Pancreas (tissue), 10 donors: ENCODE measurements at places on chromosomes 1 and 21. TPM values are rescaled to one million over a fixed set of nuclear protein-coding genes. Genes with fewer than 3 reads are reported as not detected.

DNA sequence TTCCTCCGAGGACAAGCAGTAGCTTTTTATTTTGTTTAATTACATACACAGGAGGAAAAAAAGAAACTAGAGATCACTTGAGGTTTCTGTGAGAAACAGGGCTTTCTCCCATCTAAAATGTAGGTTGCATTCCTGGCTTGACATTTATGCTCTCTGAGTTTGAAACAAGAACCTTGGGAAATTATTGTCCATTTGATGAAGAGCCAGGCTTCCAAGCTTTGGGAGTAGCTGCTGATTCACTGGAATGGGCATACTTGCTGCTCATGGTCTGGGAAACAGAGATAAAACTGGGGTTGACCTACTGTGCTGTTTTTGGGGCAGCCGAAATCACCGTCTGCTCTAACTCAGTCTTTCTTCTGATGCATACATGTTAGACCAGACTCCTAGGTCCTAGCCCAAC, 165.4 kb downstream of the MIS18A start:
- no peak for DNase-seq

DNA sequence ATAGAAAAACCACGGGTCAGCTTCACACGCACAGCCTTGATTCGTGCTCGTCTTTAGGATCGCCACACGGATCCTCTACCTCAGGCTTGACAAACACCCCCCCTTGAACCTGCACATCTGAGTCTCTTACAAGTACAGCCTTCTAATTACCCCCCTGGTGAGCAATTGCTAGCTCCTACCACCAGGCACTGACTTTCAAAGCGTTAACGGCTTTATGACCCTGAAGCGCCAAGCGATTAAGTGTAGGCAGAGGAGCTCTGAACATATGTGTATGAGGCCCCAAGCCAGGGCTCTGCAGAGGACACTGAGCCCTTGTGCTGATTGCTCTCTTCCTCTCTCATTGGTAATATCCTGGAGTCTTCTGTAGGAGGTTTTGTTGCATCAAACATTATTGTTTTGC, 55.7 kb upstream of the EPHA8 start:
- DNase-seq = no peak

GRCh38 chr1:208683141-208683540, 439.0 kb upstream of the PLXNA2 start:
- no peak for DNase-seq

GRCh38 chr1:91054780-91055481, 33.1 kb upstream of the ZNF644 start:
- no peak for DNase-seq

GRCh38 chr1:180912801-180913565, at the start of gene KIAA1614:
Gene KIAA1614 (plus strand): TSS chr1:180912897. CDS start chr1:180913244, 347 bp downstream.
- DNase-seq = no peak

- DNase-seq = no peak
Measured at GRCh38 chr1:155051342-155051776, 243 bp downstream of the ADAM15 start.

GRCh38 chr21:42555756-42556438, 42.2 kb downstream of the SLC37A1 start:
- no peak for DNase-seq

DNA sequence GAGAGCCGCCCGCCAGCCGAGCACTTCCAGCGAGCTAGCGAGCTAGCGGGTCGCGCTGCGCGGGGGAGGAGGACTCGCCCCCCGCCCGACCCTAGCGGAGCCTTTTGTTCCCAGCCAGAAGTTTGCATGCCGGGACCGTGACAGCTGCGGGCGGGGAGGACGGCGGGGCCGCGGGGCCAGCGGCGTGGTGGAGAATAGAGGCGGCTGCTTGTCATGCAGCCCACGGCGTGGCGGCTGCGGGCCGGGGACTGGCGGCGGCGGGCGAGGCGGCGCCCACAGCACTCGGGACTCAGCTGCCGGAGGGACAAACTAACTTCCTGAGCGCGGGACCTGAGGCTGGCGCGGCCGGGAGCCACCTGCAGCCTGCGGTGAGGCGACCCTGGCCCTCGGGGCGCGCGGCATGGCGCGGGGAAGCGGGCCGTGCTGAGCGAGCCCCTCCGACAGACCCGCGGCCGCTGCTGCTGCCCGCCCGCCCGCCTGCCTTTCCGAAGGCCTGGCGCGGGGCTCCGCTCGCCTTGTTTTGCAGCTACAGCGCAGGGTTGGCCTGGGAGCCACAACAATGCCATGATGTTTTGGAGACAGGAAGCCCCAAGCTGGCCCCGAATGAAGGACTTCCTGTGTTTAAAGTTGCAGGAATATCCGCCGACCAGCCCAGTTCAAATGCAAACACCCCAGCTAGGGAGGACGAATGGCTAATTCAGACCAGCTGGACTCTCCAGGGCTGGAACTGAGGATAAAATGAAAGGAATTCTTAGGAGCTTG, 82.2 kb upstream of the BMP8A start:
- DNase-seq = peak; percentile 76

DNA sequence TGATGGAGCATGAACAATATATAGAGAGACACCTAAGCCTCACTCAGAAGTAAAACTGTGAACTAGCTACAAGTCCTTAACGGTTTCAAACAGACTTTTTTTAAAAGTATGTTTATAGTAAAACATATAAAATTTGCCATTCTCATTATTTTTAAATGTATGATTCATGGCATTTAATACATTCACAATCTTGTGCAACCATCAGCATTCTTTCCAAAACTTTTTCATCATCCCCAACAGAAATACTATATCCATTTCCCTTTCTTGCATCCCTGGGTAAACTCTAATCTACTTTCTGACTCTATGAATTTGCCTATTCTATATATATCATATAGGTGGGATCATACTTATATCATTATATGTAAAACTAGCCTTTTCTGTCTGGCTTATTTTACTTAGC, 25.5 kb downstream of the EVI5 start:
- DNase-seq = no peak

DNA sequence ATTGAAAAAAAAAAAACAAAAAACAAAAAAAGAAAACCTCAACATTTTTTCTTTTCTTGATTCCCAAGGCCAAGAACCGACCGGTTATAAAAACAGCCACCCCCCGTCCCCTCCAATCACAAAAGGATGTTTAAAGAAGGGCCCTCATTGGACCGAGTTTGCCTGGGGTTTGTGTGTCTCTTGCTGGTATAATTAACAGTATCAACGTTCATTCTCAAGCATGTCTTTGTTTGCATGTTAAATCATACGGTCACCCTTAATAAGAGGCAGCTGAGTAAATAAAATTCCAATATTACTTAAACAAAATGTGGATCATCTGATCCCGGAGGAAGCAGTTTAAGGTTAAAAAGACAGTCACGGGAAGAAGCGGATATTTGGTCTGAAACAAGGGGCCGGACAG, 201.1 kb downstream of the PRDM2 start:
- no peak for DNase-seq

The SPRR2F gene
- not detected for total RNA-seq

The TSPEAR gene
- 0.17 TPM for total RNA-seq

The GJA9 gene
- total RNA-seq = not detected
